Stimulated activated CD4-positive, alpha-beta T cell treated with anti-CD3 and anti-CD28 coated beads, Interleukin-1b, Interleukin-23, amount 100 ng/mL, for 1 hour (primary cell): ENCODE measurements at places on chromosomes 2 and 18.

GRCh38 chr2:188785490-188785889 is 188.7 kb upstream of the COL3A1 start:
- no peak for DNase-seq

GRCh38 chr18:63192885-63193349 is 126.7 kb downstream of the BCL2 start:
- DNase-seq = no peak

DNA sequence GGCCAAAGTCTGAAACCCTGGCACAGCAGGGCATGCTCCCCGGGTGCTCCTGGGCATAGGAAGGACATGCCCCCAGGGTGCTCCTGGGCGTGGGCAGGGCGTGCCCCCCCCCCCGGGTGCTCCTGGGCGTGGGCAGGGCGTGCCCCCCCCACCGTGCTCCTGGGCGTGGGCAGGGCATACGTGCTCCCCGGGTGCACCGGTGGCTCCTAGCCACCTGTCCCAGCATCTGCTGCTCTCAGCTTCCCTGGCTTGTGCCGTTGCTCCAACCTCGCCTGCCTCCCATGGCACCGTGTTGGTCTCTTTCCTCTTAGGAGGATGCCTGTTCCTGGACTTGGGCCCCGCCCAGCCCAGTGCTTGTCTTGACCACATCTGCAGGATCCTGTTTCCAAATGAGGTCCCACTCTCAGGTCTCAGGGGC is 95.6 kb upstream of the CTDP1 start:
- DNase-seq = no peak

DNA sequence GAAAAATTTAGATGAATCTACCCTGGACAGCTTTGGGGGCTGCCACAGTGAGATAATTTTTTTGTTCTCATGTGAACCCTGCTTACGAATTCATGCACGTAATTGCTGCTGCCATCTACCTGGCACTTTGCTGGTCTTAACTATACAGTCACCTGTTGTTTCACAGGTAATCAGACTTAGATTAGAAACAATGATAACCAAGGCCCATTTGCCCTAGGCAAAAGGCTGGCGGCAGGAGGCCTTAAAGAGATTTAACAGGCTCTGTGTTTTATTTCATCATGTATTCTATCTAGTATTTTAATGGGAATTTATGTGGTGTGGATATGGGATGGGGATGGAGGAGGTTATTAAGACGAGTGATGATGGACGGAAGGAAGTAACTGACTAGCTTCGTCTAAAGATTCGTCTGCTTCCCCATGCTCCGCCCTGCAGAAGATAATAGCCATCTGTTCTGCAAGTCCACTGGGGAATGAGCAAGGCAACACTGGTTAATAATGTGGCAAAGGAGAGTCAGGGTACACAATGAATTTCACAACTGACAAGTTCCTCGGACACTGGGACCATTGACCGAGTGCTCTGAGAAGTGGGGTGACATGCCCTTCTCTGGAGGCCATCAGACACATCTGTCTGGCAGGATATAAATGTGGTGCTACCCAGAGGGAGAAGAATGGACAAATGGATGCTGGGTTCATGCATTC is 291.8 kb upstream of the TNP1 start:
- no peak for DNase-seq

GRCh38 chr2:11533278-11534070 is at the start of gene GREB1:
Gene GREB1, plus strand, starts transcription at chr2:11534045. Its CDS starts 22,570 bp downstream, at chr2:11556615.
- no peak for DNase-seq

DNA sequence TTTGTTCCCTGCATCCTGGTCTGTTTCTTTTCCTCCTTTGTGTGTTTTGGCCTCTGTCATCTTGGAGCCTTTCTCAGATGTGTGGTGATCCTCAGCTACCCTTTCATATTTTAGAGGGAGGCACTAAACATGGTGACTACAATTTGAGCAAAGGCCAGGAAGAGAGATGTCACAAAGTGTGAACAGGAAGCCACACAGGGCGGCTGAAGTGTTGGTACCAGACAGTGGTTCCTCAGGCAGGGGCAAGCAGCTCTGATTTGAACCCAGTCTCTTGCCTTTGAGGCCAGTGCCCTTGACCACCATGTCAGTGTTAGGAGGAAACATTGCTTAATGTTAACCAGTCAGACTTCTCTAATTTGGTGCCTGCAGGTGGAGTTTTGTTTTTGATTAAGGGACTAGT is 9.2 kb downstream of the LRRFIP1 start:
- DNase-seq = no peak

- no peak for DNase-seq
Observed at GRCh38 chr2:19238440-19239060, 119.9 kb downstream of the OSR1 start.

- no peak for DNase-seq
Observed at GRCh38 chr2:217918308-217919024, 84.3 kb downstream of the TNS1 start.

GRCh38 chr18:35185771-35186170 is 55.1 kb upstream of the ZNF397 start:
- no peak for DNase-seq

GRCh38 chr2:29295845-29296244 is 180.6 kb downstream of the CLIP4 start:
- no peak for DNase-seq

DNA sequence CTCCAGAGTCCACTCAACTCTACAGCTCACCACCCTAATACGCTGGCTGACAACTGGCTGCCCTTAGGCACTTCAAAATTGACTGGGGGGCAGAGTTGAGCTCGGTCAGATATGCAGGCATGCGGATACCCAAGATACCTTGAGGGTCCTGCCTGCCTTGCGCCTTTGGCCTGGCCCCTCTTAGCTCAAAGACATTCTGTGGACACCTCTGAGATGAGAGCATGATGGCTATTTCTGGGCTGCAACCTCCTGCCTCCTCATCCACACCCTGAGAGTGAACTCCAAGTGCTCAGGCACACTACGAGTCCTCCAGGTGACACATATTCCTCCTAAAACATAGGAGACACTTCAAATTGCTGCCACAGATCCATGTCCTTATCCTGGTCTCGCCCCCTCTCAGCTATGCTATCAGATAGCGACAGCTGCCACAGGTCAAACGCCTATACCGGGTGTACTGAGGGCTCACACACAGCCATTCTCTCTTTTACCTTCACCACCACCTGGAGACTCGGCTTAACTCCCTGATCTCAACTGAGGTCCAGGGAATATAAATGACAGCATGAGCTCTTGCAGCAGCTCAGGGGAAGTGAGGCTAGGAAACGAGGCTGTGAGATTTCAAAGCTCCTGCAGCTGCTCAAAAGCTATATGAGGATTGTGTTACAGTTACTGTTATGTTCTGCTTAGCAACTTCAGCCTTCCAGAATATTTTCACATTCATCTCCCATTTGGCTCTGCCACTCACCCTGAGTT is 60.5 kb upstream of the TEX51 start:
- DNase-seq = no peak

DNA sequence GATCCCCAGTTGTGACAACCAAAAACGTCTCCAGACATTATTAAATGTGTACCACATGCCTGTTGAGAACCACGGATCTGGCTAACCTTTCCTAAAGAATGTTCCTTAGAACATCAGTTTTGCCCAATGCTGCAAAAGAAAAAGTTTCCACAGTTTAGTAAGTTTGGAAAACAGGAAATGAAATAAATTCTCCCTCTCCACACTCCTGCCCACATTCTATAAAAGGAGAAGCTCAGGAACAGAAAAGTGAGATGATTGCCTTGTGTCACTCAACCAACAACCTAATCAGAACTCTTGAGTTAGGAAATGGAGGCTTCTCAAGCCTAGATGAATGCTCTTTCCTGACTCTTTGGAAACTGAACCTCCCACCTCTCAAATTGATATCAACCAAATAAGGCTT is 56.1 kb upstream of the NFE2L2 start:
- DNase-seq = no peak

GRCh38 chr2:103152556-103152955 is 390.7 kb downstream of the TMEM182 start:
- no peak for DNase-seq

GRCh38 chr2:41829052-41829451 is 218.8 kb upstream of the PKDCC start:
- DNase-seq = no peak

DNA sequence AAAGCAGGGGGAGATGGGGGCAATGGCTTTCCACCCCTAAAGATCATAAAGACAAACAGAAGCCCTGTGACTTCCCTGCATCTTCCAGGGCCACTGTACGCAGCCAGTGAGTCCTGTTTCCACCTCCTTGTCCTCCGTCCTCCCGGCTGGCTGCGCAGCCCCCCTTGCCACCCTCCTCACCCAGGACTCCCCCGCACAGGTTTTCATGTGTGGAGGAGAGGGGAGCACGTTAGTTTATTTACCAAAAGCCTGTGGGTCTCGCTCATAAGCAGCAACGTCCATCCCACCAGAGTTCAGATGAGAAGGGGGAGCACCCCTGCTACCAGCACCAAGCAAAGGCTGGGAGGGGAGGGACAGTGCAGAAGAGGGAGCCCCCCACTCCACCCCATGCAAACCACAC is 11.7 kb downstream of the CYP26B1 start:
- no peak for DNase-seq

DNA sequence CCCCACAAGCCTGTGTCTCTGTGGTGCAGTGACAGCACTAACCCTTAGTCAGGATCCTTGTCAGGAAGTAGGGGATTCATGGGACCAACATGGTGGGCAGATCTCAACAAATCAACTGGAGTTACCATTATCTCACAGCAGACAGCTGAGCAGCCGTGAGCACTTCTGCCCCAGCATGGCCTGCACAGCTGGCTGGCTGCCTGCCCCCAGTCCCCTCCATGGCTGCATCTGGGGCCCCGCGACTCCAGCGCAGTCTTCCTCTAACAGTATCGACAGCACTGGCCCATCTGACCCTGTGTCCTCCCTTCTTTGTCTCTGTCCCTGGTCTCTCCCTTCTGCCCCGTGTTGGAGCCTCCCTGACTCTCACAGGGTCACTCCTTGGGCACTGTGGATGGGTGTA is 4.7 kb upstream of the ADCY3 start:
- no peak for DNase-seq

DNA sequence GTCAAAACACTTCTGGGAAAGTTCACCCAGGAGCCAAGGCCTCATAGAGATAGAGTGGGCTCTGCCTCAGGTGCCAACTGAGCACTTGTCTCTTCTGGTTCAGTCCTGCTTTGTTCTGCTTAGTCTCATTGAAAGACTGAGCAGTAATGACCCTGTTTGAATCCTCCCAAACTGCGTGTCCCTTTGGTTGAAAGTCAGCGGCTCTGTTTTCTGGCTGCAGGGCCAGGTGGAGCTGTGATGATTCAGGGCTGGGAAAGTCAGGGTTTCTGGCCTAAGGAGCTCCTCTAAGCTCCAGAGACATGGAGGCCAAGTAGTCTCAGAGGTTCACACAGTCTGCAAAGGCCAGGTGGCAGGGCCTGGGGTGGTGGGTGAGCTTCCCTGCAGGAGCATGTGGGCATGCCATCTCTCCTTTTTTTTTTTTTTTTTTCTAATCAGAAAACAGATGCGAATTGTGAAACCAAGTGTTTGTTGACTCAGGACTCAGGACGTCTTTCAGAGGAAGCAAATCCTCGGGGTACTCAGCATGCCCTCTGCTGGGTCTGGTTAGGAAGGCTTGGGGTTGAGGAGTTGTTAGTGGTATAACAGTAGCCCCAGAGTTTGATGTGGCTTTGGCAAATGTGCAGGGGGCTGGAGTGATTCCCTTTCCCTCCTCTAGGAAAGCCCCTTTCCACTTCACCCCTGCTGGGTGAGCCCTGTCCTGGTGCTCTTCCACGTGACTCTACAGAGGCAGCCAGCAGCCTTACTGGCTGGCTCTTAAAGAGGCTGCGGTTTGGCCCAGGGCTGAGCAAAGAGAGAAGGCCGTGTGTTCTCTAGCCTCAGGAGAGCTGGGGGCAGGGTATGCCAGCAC is 38.3 kb downstream of the TMEM17 start:
- DNase-seq = no peak

DNA sequence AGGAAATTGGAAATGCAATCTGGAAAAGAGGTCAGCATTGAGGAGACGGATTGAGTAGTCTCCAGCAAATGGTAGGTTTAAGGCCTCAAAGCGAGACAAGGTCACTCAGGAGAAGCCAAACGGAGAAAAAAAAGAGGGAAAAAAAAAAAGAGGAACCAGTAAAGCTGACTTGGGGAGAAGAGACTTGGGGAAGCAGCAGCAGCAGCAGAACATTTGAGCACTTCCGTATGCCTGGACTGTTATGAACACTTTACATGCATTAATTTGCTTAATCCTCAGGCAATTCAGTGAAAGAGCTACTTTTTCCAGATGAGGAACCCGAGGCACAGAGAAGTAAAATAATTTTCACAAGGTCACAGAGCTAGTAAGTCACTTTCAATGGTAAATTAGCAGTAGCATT is 81.3 kb downstream of the OSBPL6 start:
- no peak for DNase-seq

GRCh38 chr2:3780477-3781402 is 77.4 kb downstream of the DCDC2C start:
- peak; percentile 13 for DNase-seq

DNA sequence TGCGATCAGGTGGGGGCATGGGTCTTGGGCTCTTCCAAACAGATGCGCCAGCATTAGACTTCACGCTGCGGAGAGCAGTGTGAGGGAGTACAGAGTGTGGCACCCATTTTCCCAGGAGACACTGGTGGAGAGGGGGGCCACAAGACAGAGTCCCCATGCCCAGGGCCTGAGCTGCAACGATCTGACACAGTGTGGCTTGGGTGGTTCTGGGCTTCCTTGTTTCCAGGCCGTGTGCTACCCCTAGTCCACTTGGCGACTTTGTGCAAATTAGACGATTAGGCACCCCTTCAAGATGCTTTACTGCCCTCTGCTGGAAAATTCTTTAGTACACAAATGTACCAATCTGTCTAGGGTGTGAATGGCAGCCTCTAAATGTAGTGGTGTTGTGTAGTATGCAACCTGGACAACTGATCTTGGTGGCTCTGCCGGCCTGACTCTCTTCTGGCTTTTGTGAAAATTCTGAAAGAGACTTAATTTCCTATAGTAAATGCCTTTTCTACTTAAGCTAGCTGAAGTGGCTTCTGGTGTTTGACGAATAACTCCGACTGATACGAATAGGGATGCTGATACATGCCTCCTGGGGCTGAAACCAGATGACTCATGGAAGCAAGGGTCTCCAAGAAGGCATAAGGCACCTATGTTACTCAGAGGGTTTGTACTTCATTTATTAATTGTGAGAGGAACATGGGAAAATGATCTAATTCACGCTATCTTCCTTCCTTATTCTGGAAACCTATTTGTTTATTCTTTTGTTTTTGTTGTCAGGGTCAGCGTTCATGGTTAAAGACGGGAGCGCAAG is 92.3 kb upstream of the SMAD2 start:
- no peak for DNase-seq

DNA sequence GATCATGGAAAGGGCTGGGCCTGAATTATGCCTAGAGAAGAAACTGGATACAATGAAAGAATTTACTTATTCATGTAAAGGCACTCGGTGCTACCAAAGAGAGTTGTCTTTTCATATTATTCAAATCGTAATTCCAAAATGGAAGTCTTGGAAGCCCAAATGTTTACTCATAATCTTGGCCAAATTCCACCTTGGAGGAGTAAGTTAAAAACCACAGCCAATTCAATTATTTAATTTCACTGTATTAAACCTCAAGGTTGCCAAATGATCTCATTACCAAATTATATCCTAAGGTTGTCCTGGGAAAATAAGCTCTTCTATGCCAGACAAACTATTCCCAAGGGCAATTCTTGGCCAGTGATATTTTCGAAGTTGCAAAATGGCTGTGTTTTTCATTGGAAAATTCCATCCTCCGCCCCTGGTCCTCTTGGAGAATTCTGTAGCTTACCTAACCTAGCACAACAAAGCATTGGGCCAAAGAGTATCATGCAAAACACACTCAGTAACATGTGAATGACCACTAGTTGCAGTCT is 11.1 kb upstream of the VPS4B start:
- no peak for DNase-seq

GRCh38 chr2:19607400-19607799 is 249.0 kb upstream of the OSR1 start:
- no peak for DNase-seq
